ENCODE measurements at places on chromosomes 16 and 17.

DNA sequence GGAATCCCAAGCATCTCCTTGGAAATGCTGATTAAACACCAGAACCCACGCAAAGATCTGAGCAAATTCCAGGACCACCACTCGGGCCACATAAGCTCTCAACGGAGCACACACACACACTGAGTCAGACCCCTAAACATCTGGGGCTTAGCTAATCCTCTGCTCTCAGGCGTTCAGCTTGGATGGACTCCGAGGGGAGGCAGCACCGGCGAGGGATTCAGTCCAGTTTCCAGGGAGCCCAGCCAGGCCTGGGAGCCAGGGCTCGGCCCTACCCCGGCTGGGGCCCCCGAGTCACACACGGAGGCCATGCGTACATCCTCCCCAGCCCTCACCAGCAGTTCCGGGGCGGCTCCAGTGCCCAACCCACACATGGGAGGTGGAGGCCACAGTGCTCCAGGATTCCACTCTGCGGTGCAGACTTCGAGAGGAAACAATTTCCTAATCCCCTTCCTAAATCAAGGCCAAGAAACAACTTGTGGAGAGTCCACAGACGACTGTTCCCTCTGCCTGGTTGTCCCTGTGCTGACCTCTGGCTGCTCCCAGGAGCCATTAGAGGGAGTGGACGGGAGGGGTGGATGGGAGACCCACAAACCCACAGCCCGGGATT is 70.5 kb downstream of the GAS7 start:
- DNase-seq: no peak

- DNase-seq: no peak
Measured at GRCh38 chr17:16027708-16028584, 28.3 kb downstream of the TTC19 start.

DNA sequence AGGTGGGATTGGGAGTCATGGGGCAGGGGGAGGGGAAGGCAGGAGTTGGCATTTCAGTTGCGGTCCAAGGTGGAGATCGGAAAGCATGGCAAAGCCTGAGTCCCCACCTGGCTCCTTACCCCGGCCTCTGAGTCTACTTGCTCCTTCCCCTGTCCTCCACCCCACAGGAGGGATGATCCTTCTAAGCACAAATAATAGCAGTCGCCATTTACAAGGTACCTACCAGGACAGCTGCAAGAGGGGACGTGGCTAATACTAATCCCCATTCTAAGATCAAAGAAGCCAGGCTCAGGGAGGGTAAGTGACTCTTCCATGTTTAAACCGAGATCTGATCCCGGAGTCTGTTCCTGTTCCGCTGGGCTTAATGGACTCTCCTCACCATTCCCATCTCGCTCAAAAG is 396.3 kb downstream of the SLC39A11 start:
- DNase-seq: no peak

DNA sequence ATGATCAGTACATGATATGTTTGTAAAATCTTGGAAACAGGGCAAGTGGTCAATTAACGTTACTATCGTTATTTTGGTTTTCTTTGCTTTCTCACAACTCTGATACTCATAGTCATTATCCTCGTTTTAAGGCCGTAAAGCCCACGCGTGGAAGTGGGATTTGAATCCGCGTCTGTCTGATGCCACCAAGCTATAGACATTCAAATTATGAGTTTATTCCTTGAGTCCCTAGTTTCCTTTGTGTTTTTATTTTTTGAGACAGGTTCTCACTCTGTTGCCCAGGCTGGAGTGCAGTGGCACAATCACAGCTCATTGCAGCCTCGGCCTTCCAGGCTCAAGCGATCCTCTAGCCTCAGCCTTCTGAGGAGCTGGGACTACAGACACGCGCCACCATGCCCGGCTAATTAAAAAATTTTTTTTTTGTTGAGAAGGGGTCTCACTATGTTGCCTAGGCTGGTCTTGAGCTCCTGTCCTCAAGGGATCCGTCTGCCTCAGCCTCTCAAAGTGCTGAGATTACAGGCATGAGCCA is 1.0 kb downstream of the DCTN5 start:
- DNase-seq: no peak

All from CD4-positive, alpha-beta T cell (primary cell).